Dermis blood vessel endothelial cell (primary cell): ENCODE measurements at places on chromosomes 12 and 14.

DNA sequence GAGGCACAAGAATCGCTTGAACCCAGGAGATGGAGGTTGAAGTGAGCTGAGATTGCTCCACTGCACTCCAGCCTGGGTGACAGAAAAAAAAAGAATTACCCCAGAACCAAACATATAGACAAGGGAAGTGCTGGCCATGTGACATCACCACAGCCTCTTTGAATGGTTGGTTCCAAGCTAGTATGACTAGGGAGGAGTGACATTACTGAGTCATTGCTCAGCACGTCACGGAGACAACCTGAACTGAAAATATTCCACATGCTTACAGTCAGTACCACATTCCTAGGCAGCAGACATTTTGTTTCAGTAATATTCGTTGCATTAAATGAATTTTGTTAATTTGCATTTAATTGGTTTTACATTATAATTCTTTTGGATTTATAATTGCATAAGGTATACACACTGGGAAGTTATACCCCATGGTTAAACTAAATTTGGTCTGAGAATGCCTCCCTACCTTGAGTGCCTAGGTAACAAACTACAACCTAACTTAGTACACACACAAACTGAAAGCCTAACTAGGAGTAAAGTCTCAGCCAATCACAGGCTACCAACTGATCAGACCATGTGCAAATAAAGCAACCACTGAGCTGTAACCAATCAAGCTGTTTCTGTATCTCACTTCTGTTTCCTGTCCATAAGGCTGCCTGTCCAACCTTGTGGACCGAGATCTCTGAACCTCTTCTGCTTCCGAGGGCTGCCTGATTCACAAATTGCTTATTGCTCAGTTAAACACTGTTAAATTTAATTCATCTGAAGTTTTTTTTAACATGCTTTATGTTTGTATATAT lies 164.4 kb downstream of the CAND1 start:
- DNase-seq = no peak

DNA sequence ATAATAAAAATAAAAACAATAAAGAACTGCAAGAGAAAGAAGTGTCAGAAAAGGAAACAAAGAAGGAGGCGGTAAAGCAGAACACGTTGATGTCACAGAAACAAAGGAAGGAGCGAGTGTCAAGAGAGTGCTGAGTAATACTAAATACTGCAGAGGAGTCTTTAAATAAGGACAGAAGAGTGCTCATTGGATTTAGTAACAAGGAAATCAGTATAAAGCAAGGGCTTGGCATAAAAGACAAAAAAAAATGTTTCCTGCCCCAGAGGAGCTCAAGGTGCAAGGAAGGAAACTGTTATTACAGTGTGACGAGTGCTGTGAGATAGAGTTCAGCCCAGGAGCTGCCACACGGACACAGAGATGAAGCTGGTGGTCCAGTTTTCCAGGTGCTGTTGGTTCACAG lies 8.4 kb upstream of the TUBA1A start:
- peak; percentile 51 for DNase-seq

DNA sequence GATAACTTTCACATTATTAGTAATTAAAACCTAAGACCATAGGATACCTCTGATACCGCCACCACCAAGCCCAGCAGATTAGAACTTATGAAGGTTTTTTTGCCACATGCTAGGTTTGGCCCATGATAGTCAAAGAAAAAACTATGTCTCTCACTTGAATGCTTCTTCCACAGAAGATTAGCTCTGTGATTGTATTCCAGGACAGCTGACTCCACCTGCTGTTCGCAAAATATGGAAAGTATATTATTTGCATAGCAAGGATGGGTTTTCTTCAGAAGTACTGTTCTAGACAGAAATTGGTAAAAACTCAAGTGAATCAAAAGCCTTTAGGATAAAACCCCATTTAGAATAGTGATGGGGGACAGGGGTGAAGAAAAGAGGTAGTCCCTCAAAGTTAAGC lies 42.2 kb downstream of the PPFIBP1 start:
- no peak for DNase-seq

GRCh38 chr12:74957231-74957630 lies 252.4 kb downstream of the KCNC2 start:
- no peak for DNase-seq

DNA sequence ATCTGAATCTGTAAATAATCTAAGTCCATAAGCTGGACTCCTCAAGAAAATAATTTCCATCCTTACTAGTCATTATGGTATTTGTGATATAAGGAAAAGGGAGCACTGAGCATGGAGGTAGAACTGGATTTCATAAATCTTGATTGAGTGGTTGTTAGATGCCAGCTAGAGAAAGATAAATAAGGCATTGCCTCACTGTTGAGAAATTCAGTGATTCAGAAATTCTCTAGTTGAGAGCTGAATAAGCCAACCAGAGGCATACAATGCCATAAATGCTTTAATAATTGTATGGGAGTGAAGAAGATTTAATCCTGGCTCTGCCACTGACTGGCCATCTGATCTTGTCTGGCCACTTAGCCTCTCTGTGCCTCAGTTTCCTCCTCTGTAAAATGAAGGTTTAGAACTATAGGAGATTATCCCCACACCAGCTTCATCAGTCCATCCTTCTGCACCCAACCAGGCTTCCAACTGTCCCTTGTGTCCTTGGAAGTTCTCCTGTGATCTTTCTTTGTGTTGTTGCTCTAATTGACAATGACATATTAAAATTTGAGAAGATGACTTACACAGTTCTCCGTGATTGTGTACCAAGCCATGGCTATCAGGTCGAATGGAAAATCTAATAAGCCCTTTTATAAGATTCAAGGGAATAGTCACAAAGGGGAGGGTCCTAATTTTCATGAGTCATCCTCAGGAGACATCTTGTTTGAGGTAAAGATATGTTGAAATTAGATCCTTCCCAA lies 394.3 kb downstream of the EGLN3 start:
- peak; percentile 8 for DNase-seq

GRCh38 chr12:22600181-22600580 lies 24.8 kb upstream of the ETNK1 start:
- DNase-seq = no peak

DNA sequence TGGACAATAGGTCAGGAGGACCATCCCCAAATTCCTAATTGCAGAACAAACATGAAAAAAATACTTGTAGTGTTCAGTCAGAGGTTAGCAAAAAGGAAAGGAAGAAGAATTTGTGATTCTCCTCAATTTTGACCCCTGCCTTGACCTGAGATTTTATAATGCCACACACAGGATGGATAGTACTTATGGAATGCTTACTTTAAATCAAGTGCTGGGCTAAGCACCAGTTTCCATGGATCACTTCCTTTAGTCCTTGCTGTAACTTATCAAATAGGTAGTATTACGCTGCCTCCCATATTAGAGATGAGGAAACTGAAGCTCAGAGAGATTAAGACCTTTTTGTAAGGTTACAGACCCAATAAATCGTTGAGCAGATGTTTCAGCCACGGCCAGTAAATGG lies 81.2 kb upstream of the OVCH1 start:
- no peak for DNase-seq

- no peak for DNase-seq
Observed at GRCh38 chr12:38889297-38889815, 16.0 kb downstream of the CPNE8 start.

GRCh38 chr12:89762498-89763170 lies 54.0 kb upstream of the ATP2B1 start:
- no peak for DNase-seq

DNA sequence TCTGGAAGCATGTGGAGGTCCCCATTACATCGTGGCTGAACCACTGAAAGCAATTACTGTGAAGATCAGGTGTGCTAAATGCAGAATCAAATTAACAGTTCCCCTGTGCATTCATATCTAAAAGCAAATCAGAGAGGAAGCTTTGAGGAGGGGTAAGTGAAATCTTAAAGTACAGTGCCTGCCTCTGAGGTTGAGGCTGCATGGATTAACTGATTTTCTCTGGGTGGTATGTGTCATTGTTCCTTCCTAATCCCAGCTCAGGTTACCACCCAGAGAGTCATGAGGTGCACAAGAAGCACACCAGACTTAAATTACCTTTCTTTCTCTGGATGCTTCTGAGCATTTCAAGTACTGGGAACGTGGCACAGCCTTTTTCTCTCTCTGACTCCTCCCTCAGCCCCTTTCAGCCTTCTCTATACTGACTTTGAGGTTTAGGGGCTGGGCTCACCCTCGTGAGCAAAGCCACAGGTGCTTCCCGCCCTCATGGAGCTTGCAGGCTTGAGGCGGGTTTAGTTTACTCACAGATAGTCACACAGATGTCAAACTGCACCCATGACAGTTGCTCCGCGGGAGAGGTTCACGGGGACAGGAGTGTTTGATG lies 237.6 kb upstream of the CRY1 start:
- no peak for DNase-seq

- peak; percentile 49 for DNase-seq
Observed at GRCh38 chr12:93050026-93050747, 121.1 kb upstream of the EEA1 start.

GRCh38 chr14:50417853-50418252 lies 21.2 kb upstream of the CDKL1 start:
- no peak for DNase-seq

GRCh38 chr12:76329159-76329558 lies 19.1 kb downstream of the BBS10 start:
- peak; percentile 64 for DNase-seq

GRCh38 chr14:102437997-102438915 lies 71.3 kb downstream of the ANKRD9 start:
- peak; percentile 92 for DNase-seq

DNA sequence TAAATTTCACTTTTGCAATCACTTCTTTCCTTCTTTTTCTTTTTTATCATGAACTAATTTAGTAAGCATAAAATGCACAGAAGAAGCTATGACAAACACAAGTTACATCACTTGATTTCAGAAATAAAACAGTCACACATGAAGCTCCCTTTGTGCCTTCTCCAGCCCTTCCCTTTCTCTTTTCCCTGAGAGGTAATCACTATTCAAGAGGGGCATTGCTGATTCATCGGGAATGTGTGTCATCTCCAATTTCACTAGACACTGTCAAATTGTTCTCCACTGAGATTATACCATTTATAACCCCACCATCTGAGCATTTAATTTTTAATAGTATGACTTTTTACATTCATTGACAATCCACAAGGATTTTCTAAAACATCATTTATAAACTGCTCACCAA lies 91.6 kb upstream of the PTPRQ start:
- no peak for DNase-seq

DNA sequence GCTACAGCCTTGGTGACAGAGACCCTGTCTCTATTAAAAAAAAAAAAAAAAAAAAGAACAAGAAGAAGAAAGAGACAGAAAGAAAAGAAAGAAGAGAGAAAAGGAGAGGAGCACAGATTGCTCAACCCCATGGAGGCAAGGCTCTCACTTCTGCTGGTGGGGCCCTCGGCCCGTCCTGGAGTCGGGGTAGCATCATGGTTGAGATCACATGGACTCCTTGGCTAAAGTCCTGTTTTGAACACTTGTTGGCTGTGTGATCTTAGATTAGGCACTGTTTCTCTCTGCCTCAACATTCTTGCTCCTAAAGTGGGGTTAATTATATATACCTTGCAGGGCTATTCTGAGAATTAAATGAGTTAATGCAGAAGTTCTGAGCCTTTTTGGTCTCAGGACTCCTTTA lies 207.7 kb downstream of the CACNA1C start:
- DNase-seq = no peak

DNA sequence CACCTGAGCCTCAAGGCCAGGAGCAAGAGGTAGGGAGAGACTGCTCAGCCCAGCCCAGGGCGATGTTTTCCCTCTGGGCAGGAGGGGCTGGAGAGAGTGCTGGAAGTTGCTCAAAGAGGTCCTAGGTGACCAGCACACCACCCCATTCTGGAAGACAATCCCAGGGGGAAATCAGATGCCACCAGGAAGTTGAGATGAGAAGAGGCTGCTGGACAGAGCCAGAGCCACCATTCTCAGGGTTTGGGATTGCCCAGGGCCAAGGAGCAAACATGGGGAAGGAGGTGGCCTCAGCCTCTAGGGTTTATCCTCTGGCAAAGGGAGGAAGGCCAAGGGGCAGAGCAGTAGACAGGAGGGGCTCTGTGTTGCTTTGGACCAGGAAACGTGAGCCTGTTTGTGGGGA lies 11.6 kb downstream of the CCDC85C start:
- DNase-seq = no peak

- no peak for DNase-seq
Observed at GRCh38 chr14:100640471-100641273, 53.5 kb upstream of the BEGAIN start.

DNA sequence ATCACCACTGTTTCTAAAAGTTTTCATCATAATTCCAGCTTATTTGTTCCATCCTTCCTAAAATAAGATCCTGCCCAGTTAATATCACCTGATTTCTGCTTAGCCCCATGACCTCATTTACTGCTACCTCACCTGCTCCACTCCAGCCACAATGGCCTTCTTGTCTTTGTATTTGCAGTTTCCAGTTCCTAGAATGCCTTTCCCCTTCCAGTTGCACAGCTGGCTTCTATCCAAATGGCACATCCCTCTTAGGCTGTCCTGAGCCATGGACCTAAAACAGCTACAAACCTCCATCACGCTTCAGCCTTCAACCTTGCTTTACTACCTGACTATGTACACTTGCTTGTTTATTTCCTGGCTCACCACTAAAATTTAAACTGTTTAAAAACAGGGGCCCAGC lies 6.5 kb upstream of the LGMN start:
- peak; percentile 24 for DNase-seq

DNA sequence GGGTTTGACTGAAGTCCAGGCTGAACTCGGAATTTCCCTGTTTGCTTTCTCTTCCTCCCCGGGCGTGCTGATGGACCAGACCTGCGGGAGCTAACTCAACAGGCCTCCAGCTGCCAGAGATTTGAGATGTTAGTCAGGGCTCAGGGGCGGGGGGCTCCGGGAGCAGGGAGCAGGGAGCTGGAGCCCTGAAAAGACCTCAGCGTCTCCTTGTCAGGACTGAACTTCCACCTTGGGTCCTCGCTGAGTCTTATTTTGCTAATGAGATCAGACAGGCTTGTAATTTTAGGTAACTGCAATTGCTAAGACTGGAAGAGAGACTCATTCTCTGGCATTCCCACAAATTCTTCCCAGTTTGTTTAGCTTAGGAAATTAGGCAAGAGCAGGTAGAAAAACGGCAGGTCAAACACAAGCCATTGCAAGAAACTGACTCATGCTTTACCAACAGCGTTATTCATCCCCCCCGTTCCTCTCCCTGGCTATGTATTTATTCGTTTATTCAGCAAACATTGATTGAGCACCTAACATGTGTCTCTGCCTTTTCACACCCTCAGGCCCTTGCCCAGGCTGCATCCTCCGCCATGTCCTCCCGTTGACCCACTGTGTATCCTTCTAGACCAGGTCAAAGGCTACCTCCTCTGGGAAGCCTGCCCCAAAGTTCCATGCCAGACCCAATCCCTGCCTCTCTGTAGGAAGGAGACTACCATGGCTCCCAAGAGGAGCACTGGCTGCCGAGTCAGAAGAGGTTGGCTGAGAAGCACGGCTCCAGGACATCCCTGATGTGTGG lies 80.4 kb upstream of the DIO3 start:
- DNase-seq = no peak

- DNase-seq = no peak
Observed at GRCh38 chr12:4969405-4969804, 59.7 kb downstream of the KCNA1 start.
